ENCODE measurements at places on chromosomes 16 and 17.

DNA sequence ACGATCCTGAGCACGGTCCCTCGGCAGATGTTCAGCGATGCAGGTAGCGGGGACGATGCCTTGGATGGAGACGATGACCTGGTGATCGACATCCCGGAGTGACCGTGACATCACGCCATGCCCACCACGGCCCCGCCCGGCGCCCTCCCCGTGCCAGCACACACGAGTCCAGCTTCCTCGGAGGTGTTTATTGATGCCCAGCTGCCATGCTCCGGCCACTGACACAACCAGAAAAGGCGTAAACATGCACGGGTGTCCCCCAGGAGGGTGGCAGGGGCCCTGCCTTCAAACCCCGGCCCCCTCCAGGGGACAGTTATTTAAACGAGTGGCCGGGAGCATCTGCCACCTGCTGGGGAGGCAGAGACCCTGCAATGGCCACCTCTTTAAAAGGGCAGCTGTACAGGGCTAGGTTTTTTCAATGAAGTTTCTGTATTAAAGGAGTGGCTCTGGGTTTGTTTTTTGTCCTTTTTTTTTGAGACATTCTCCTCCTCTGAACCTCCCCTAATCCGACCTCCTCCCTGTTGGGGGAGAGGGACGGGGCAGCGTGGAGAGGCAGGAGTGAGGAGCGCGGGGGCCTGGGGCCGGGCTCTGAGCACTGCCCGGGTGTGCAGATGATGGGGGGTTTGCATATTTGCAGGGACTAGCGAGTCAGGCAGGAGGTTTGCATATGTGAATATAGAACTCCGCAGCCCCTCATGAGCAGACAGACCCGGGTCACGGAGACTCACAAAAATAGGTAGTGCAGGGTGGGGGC lies 5.3 kb downstream of the DOC2A start:
- no peak for DNase-seq

- no peak for DNase-seq
These were observed 24.2 kb downstream of the GRB7 start for GRCh38 chr17:39761861-39762496.

DNA sequence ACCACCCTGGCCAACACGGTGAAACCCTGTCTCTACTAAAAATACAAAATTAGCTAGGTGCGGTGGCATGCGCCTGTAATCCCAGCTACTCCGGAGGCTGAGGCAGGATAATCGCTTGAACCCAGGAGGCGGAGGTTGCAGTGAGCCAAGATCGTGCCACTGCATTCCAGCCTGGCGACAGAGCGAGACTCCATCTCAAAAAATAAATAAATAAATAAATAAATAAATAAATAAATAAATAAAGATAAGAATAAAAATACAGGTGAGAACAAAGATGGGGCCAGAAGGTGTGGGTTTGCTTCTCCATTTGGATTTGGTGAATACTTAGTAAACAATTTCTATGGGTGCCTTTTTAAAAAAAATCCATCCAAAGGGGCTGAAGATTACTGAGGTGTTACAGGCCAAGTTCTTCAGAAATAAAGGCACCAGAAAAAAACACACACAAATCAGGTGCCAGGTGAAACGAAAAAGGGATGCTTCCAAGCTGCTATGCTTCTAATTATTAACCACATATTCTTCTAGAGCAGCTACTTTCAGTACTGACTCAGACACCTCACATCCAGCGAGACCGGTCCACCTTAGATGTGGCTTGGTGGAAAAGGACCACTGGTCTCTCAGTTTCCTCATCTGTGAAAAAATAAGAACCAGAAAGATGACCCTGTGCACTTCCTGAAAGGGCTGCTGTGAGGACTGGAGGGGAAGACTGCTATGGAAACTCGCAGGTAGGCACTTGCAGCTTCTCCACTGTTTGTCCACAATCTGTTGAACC lies 9.2 kb downstream of the GLYR1 start:
- no peak for DNase-seq

DNA sequence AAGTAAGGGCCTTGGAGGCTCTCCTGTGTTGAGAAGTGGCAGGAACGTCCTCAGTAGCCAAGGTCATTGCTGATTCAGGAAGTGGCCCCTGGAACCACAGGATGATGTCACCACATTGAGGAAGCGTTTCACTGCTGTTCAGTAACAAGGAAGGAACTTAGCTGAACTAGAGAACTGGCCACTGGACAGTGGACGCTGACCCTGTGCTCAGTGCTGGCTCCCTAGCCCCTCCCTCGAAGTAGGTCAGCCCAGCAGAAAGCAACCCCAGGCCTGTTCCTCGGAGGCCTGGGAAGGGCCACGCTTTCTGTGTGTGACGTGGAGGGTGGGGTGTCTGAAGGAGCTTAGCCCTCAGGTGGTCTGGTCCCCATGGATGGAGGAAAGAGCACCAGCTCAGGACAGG lies 58.3 kb downstream of the B9D1 start:
- no peak for DNase-seq

GRCh38 chr16:20016234-20016633 lies 57.5 kb downstream of the GPR139 start:
- no peak for DNase-seq

- DNase-seq = no peak
These were observed 29.2 kb upstream of the CBFA2T3 start for GRCh38 chr16:89006036-89006752.

- no peak for DNase-seq
These were observed 3.9 kb downstream of the GCGR start for GRCh38 chr17:81807839-81808238.

- DNase-seq = no peak
These were observed 122.2 kb downstream of the MRM1 start for GRCh38 chr17:36723459-36724025.

DNA sequence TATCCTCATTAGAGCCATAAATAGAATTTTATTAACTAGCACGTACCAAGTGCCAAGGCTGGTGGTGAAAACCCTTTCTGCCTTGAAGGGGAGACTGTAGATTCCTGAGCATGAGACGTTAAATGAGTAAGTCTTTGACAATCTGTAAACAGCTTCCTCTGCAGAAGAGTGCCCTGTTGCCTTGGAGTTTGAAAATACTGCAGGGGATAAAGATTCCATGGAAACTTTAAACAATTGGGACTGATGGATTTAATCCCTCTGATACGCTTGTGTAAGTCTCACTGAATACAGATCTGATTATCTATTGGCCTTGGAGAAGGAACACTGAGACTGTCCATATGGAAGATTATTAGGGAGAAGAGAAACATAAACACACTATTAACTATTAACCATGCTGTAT lies 1053.4 kb upstream of the RBFOX1 start:
- no peak for DNase-seq

GRCh38 chr17:10127819-10128425 lies 70.5 kb downstream of the GAS7 start:
- no peak for DNase-seq

- no peak for DNase-seq
These were observed 50.9 kb downstream of the JPH3 start for GRCh38 chr16:87653234-87653633.

DNA sequence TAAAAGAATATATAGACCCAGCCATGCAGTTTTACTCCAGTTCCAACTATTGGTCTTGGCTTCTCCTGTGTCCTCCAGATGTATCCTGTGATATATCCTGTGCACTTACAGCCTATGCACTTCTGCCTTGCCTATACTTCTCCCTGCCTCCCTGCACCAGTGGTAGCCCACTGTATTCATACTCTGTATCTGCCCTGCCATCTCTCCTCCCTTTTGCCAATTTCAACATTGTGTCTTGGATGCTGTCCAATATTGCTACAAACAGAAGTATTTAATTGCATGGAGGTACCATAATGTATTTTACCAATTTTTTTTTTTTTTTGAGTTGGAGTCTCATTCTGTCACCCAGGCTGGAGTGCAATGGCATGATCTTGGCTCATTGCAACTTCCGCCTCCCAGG lies 242.7 kb downstream of the HAPSTR1 start:
- no peak for DNase-seq

DNA sequence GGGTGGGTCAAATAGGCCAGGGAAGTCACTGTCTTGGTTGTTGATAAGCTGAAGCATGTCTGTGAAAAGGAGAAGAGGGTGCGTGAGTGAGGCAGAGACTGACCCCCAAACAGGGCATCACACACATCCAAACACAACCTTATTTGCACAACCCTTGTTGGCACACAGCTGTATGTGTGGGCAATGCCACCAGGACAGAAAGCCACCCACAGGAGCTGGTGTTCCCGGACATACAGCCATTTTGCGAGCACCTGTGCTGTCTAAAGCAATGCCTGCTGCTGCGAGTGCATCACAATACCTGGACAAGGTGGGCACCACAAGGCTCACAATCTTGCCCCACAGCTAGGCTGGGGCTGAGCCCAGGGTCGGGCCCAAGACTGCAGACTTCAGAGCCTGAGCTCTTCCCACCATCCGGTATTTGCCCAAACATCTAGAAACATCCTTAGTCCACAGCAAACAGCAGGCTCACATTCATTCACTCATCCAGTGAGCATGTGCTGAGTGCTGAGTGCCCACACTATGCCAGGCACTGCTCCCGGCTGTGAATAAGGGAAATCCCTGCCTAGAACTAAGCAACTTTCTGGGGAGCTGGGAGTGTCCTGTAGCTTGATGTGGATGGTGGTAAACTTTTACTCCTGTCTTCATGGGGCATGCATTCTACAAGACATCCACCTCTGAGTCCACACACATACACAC lies 16.2 kb downstream of the SREBF1 start:
- DNase-seq = no peak

GRCh38 chr17:32277284-32277683 lies 11.7 kb downstream of the RHBDL3 start:
- DNase-seq = no peak

DNA sequence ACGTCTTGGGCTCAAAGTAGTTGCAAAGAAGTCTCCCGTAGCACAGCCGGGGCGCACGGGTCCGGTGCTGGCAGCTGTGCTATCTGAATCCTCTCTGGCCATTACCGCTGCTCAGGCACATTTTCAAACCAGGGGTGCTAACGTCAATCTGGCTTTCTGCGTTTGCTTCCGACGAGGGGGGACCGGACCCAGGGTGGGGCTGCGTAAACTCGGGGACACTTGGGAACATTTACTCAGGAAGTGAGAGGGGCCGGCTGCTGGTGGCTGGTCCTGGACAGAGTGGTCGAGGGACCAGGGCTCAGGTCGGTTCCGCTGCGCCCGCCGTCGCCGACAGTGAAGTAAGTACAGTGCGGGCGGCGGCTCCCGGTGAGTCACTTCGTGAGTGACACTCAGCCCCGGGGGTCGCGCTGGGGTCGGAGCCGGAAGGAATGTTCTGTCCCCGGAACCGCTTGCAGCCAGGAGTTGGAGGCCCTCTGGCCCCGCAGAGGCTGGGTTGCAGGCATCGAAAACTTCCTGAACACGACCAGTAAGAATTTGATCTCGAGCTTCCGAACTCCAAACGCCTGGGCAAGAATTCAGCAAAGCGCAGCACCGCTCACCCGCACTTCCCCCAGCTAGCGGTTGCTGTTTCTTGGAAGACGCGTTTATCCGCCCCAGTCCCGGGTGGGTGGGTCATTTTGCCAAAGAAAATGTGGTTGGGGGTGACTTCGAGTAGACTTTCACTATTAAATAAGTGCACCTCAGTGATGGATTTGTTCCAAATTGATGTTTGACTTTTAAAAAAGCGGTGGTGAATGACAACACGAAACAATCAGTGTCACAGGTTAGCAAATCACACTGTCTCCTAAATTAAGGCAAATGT lies 1.4 kb upstream of the HS3ST3B1 start:
- DNase-seq = no peak

GRCh38 chr17:18319604-18320256 lies 4.6 kb downstream of the SMCR8 start:
- no peak for DNase-seq

DNA sequence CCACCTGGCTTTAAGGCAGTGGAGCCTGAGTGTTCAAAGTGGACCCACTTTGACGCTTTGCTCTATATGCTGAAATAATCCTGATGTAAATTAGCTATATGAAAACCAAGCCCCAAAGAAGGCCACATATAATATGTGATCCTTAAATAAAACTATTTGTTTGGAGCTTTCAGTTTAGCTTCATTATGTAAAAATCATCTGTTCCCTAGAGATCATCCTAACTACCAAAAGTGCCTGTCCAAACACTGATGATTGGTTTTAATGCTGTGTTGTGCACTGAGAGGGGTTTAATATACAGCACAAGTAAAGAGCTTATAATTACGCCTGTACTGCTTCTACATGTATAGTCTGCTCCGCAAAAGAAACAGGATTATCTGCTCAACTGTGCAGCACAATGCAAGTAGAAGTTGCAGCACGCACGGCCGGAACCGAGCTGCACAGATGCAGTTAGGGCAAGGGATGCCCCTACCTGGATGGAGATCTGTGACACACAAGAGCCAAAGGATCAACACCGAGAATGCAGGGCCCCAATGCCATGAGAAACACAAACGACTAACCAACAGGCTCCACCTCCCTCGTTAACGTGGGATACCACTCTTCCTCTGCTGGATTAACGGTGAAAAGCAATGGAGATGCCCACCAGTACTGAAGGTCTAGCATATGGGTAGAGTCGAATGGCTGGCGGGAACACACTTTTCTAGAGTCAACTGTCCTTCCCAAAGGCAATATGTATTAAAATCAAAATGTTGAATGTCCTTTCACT lies 20.5 kb downstream of the USP7 start:
- DNase-seq = no peak

DNA sequence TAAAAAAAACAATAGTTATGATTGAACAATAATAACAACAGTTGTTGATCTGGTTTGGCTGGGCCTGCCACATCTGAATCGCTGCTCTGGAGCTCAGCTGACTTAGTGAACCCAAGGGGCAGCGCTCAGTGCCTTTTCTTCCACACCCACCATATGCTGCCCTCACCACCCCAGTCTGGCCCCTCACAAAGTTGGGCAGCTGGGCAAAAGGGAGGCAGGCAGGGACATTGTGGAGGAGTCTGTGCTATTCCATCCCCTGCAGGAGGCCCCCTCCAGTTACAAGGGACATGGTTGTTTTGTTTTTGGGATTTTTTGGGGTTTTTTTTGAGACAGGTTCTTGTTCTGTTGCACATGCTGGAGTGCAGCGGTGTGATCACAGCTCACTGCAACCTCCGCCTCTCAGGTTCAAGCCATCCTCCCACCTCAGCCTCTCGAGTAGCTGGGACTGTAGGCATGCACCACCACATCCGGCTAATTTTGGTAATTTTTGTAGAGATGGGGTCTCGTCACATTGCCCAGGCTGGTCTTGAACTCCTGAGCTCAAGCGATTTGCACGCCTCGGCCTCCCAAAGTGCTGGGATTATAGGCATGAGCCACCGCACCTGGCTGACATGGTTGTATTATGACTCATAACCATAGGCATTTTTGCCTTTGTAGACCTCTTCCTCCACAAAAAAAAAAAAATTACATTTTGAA lies 8.6 kb upstream of the PECAM1 start:
- no peak for DNase-seq

- DNase-seq = no peak
These were observed 39.9 kb downstream of the DHRS7B start for GRCh38 chr17:21166595-21167210.

DNA sequence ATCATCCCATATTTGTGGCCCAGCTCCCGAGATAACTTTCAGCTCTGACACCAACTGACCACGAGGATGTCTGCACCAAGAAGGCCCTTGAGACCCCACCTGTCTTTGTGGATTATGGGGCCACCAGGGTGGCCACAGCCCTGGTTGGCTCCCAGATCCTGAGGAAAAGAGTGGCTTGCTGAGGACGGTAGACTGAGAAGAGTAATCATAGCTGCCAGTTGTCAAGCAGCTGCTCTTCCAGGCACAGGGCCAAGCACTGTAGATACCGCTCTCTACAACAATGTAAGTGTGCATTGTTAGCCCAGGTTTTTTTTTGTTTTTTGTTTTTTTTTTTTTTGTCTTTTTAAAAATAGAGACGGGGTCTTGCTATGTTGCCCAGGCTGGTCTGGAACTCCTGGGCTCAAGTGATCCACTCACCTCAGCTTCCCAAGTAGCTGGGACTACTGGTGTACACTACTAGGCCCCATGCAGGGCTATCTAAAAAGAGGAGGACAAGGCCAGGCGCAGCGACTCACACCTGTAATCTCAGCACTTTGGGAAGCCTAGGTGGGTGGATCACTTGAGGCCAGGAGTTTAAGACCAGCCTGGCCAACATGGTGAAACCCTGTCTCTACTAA lies 9.6 kb downstream of the ZNF205 start:
- no peak for DNase-seq

Measured in amygdala (tissue), 56 donors.